ENCODE measurements at places on chromosomes 7 and 10.

DNA sequence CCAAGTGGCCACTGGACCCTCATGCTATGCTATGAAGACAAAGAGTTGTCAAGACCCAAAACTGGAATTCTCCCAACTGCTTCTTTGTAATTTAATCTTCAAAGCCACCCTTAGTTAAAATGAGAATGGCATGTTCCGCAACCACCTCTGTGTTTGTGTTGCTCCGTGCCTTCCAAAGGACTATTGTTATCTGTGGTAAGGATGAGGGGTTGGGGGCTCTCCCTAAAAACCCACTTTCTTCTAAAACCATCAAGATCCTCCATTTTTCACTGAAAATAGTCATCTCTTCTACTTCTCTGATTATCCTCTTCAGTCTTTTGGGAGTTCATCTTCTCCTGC is 222.1 kb upstream of the AOAH start:
- DNase-seq, result no peak

DNA sequence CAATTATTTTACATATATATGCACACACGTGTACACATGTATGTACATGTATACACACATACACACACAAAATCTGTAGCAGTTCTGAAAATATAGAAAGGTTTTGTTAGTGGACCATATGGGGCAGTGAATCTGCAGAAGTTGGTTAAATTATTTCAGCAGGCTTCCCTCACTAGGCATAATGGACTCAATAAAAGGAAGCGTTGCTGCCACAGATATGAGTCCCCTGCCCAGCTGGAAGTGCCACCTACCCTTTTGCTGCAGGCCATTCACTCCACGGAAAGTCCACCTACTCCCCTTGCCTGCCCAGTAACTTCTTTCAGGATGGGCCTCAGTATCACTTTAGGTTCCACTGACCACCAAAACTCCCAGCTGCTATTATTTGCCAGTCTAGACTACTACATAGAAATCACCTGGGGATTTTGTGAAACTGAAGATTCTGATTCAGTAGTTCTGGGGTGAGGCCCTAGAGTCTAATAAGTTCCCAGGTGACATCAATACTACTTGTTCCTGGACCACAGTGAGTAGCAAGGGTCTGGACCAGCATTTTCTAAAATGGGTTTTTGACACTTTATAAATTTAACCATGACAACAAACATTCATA is 29.3 kb upstream of the CROT start:
- no peak for DNase-seq

GRCh38 chr7:26937939-26938623 is 73.7 kb upstream of the SKAP2 start:
- DNase-seq, result no peak

DNA sequence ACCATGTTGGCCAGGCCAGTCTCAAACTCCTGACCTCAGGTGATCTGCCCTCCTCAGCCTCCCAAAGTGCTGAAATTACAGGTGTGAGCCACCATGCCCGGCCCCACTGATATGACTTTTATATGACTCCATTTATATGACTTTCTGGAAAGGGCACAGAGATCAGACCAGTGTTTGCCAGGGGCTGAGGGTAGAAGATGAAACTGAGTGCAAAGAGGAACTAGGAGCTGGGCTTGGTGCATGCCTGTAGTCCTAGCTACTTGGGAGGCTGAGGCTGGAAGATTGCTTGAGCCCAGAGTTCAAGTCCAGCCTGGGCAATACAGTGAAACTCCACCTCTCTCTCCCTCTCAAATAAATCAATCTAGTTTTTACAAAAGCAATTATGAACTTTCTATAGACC is 7.5 kb downstream of the BRAF start:
- DNase-seq, result no peak

DNA sequence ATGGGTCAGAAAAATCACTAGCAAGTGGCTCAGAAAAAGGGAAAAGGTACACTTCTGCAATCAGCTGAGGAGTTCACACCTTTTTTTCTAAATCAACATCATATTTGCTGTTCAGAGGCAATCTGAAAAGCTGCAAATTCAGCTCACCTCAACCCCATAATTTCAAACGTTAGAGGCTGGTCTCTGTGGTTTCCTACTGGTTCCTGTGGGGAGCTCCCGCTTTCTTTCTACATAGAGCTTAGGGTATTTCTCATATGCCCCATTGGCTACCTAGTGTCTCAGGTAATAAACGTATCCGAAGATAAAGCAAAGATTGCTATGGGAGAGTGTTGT is 5.2 kb upstream of the ZNF22 start:
- no peak for DNase-seq

All from HAP-1 (cell line).